ENCODE measurements at places on chromosomes 5 and 9. TPM values are rescaled to one million over a fixed set of nuclear protein-coding genes. Genes with fewer than 3 reads are reported as not detected.
A peak's percentile ranks its signal among the peaks of the same experiment; 100 is the strongest.

- H3K27me3 ChIP-seq: no peaks in the 10 kb centered on the region
- no peak overlapping the region for H3K4me3 ChIP-seq
- no peaks in the 10 kb centered on the region for H3K4me1 ChIP-seq
- H3K27ac ChIP-seq: no peak overlapping the region
- H3K36me3 ChIP-seq: no peaks in the 10 kb centered on the region
These were observed 397.1 kb upstream of the RORB start for GRCh38 chr9:74100042-74100441.

DNA sequence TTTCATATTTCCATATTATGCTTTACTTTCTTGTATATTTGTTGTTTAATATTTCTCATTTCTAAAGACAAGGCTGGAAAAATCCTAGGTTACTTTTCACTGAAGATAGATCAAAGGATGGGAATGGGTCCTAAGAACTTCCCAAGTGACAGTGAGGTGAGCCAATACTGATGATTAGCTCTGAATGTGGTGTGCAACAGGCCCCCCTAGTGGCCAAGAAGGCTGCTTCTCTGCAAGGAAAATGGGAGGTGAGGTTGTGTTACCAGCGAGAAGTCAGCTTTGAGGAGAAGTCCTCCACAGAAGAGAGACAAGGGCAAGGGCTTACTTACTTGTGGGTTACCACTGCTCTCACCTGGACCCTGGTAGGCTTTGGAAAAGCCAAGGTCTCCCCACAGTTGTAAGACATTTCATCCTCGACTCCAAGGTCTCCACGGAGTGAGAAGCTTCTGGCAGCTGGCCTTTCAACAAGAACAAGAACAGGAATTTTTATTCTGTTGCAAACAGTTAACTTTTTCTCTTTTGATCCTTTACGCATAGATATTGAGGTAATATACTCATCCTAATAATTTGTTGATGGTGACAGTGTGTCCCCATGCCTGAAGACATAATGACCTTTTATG lies 69.9 kb downstream of the MAMDC2 start:
- H3K36me3 ChIP-seq: no peaks in the 10 kb centered on the region
- H3K27me3 ChIP-seq: peaks cover 27% of the 10 kb centered on the region
- peaks cover 5% of the 10 kb centered on the region for H3K4me1 ChIP-seq
- peak; percentile 48 for DNase-seq
- H3K27ac ChIP-seq: no peak overlapping the region

DNA sequence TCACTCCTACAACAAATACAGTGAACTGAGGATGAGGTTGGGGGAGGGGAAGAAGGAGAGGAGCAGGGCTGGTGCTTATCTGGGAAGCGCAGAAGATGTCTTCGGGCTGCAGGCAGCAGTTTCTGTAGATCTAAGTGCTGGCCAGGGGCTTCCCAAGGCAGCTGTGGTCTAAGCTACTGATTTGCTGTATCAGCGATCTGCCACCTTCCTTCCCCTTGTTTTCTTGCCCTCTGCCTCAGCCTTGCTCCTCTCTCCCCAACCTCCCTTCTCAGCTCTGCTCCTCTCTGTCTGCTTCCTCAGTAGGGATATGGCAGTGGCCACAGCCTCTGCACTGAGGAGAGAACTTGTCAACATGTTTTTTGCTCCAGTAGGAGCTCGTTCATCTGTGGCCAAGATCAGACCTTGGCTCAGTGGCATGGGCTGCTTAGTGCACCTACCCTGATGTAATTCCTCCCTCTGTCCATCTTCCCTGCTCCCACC lies 42.8 kb upstream of the IL6ST start:
- no peaks in the 10 kb centered on the region for H3K36me3 ChIP-seq
- no peak for DNase-seq
- no peaks in the 10 kb centered on the region for H3K4me1 ChIP-seq
- peaks cover 13% of the 10 kb centered on the region for H3K27me3 ChIP-seq
- no peak overlapping the region for H3K27ac ChIP-seq
- no peak overlapping the region for H3K4me3 ChIP-seq

DNA sequence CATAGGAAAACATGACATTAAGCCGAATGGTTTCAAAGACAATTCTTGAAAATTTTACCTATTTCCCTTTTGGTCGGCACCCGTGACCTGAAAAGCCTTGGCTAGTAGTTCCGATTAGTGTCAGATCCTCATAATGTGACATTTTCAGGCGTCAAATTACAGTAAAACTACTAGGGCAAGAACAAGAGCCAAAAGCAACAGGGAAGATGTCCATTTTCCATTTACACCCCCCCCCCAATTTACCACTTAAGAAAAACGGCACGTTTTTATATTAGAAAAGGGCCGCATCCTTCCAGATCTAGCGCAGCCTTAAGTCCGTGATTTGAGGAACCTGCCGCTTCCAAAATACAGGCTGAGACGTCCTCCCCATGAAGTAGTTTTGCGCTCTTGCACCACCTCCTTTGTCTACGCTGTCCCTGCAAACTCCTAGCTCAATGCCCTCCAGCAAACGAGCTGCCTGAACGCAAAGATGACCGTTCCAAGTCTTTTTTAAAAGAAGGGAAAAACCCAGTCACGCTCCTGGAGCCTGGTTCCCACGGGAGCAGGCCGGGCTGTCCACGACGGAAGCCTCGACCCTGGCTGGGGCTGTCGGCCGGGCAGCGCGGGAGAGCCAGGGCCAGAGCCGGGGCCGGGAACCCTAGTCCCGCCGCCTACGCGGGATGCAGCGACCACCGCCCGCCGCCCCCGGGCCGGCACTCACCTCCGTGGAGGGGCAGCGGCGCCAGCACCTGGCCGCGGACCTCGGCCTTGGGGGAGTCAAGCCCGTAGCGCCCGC lies 616 bp downstream of the RNF130 start:
- peaks cover 1% of the 10 kb centered on the region for H3K36me3 ChIP-seq
- H3K4me3 ChIP-seq: peak overlapping the region; percentile 75
- peaks cover 23% of the 10 kb centered on the region for H3K4me1 ChIP-seq
- H3K27ac ChIP-seq: peak overlapping the region; percentile 33
- DNase-seq: no peak

LRRC19 gene
- not detected for total RNA-seq

Measured in activated CD8-positive, alpha-beta memory T cell treated with anti-CD3 and anti-CD28 coated beads, Interleukin-2, amount 10 ng/mL, durations not matched to agents 7 days and 5 days (primary cell).